ENCODE measurements at places on chromosomes 1 and 21.

GRCh38 chr1:213008564-213008963 lies 7.1 kb downstream of the ANGEL2 start:
- no peak for DNase-seq

DNA sequence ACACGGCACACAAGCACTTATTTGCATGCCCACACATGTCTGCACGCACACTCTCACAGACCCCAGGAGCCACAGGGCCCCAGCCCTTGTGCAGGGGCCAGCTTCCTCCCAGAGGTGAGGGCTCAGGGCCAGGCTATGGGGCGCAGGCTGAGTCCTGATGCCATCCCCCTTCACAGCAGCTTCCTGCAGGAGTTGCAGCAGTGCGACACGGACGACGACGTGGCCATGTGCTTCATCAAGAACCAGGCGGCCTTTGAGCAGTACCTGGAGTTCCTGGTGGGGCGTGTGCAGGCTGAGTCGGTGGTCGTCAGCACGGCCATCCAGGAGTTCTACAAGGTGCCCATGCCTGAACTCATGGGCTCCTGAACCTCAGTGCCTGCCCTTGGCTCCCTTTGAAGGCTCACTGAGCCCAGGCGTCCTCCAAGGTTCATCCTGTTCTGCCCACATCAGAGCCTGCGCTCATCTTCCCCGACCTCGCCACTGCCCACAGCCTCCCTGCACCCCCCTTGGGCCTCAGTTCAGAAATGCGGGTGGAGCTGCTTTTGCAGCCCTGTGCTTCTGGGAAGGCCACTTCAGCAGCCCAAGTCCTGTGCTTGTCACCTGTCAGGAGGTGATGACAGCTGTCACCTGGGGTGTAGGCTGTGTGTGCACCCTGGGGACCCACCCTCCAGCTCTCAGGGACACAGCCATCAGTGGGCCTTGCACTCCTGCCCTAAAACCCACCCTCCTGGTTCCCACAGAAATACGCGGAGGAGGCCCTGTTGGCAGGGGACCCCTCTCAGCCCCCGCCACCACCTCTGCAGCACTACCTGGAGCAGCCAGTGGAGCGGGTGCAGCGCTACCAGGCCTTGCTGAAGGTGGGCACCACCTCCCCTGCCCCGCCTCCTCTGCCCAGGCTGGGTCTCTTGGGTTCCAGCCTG lies 66.6 kb downstream of the TRIM11 start:
- DNase-seq: no peak

GRCh38 chr1:46735708-46736324 lies 16.9 kb upstream of the EFCAB14 start:
- DNase-seq: no peak

- DNase-seq: no peak
Observed at GRCh38 chr1:55958498-55958897, 620.9 kb downstream of the PLPP3 start.

DNA sequence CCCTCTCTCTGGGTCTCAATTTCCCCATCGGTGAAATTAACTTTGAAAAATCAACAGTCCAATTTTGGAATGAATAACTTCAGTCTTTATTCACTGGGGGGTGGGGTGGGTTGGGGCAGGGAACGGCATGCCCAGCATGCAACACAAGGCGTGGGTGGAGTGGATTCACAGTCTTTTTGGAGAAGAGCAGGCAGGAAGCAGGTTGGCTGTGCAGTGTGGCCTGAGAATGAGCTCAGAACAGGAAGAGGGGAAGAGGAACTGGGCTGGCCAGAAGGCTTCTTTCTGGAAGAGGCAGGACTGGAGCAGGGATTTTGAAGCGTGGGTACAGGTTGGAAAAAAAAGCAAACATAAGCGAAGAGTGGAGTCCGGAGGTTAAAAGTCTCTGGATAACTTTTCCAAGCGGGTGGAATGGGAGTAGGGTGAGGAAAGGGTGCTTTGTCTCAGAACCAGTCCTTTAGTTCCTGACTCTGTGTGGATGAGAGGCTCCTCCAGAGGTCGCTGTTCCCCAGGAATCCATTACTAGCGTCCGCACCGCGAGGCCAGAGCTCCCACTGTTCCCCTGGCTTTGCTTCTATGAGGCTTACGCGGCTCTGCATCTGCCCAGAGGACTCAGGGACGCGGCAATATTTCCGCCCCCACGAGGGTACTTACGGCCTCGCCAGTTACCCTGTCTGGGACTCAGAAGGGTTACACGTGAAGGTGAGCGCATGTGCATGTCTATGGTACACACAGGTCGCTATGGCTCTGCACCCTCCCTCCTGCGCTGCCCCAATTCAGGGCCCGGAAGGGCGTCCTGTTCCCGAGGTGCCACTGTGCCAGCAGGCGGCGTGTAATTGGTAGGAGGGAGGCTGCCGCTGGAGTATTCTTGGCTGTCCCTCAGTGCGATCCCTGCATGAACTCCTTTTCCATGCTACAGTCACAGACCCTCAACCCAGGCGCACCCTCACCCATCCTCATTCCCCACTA lies 5.5 kb upstream of the FOXD2 start:
- no peak for DNase-seq

GRCh38 chr21:34536311-34536710 lies 24.3 kb upstream of the KCNE1 start:
- no peak for DNase-seq

- no peak for DNase-seq
Observed at GRCh38 chr1:63262459-63262770, 60.0 kb upstream of the FOXD3 start.

GRCh38 chr1:52601991-52602855 lies at the start of gene GPX7:
Gene GPX7 (plus strand): TSS chr1:52602371. CDS start chr1:52602410, 39 bp downstream.
- no peak for DNase-seq

DNA sequence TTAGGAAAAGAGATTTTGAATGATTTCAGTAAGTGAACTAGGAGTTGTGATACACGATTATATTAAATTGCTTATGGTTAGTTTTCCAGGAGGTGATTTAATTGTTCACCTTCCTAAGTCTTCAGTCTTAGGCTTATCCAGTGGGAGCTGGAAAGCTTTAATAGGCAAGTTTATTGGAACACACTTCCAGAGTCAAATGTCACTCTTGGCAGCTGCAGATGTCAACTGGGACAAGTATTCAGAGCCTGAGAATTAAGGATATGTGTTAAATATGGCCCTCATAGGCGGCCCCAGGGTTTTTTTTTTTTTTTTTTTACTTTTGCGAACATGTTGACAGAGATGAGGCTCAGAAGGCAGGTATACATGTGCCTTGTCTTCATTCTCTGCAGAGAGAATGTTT lies 29.2 kb downstream of the UCK2 start:
- DNase-seq: no peak

DNA sequence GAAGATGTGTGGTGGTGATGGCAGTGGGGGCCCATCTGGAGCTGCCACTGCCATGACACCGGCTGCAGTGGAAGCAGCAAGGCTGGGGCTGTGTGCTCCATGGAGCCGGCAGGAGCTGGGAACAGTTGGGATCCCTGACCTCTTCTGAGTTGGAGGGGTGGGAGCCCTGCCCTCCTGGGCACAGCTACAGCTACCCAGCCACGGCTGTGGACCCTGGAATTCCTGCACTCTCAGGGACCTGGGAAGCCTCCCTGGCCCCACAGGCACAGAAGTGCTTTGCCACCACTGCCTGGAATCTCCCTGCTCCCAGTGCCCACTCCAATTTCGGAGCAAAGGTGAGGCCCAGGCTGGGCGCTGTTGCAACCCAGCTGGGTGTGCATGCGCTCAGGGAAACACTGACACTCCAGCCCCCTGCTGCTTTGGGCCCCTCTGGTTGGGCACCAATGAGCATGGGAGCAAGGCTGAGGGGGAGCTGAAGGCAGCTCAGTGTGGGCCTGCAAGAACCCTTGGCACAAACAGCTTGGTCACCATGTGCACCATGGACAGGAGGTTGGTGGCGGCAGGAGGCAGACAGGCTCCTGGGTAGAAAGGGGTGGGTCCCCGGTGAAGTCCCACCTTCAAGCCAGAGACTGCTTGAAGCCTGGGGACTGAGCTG lies 817.6 kb downstream of the KCNT2 start:
- no peak for DNase-seq
